ENCODE measurements at places on chromosomes 13 and 19. TPM values are rescaled to one million over a fixed set of nuclear protein-coding genes. Genes with fewer than 3 reads are reported as not detected.

- no peak for DNase-seq
These were observed 16.2 kb downstream of the PPP1R12C start for GRCh38 chr19:55101261-55101660.

DNA sequence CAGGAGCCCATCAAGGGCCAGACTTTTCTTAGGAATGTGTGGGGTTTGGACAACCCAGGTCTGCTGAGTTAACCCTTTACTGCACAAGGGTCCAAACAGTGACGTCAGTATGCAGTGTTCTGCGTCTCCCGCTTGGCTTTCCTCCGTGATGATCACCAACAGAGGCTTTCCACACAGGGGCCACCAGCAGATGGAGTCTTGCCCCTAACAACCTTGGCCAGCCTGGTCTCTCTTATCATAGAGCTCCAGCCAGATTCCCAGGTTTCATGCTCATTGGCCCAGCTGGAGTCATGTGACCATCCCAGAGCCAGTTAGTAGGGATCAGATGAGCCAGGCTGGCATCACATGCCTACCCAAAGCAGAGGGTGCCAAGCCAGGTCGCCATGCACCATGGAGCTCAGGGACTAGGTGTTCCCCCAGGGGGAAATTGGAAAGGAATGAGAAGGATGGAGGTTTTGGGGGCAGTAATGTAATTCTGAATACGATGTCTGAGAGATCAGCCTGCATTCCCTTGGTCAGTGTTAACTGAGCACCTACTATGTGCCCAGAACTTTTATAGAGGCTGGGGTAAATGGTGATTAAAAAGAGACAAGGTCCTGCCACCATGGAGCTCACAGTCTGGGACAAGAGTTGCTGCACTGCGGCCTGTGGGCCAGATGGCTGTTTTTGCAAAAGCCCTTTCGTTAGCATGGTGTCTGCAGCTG lies 61.2 kb downstream of the MYH14 start:
- no peak for DNase-seq

DNA sequence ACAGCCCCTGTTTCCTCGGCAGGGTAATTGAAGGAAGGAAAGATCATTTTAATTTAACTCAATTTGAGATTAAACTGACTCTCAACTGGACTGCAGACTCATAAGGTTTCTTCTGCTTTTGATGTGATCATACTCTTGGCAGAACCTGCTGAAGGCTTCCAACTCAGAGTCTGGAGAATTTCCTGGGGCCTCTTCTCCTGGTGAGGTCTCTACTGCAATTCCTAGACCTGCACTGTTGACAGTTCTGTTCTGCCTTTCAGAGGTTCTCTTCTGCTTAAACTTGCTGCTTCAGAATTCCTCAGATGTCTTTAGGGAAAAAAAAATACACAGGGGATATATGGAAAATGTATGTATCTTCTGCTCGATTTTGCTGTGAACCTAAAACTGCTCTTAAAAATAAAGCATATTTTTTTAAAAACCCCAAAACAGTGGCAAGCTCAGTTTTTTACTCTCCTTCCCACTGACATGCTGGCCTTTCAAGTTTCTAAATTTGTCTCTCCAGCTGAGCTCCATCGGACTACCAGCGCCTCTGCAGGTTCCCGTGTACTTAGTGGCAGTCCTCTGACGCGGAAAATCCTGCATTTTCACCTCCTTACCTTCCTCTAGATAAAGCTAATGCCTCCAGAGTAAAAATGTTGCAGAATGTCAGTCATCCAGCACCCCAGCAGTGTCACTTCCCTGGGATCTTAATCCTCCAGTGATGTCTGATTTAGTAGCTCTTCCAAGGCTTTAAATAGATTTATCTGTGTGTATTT lies 733.5 kb upstream of the SGCG start:
- no peak for DNase-seq

The ZNF471 gene
- 32.6 TPM for polyA plus RNA-seq

GRCh38 chr19:29971648-29972047 lies 29.6 kb downstream of the URI1 start:
- no peak for DNase-seq

DNA sequence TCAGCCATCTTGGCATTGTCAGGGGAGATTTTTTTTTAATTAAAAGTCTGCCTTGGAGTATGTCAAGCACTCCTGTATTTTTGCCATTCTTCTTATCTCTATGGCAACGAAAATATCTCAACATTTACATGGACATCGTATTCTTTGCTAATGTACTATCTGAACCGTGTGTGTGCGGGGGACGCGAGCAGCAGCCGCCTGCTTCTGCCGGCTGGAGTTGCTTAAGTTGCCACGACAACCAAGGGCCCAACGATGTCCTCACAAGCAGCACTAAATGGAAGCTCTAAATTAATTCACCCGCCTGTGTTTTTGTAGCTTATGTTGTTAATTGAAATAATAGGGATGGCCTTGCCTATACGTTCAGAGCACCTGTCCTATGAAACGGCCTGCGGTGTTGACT lies 309.5 kb downstream of the TEX29 start:
- no peak for DNase-seq

All from renal cortex interstitium (tissue), 15 donors.